ENCODE measurements at places on chromosomes 12 and 14. TPM values are rescaled to one million over a fixed set of nuclear protein-coding genes. Genes with fewer than 3 reads are reported as not detected.

The OR10G2 gene
- not detected for polyA plus RNA-seq

DNA sequence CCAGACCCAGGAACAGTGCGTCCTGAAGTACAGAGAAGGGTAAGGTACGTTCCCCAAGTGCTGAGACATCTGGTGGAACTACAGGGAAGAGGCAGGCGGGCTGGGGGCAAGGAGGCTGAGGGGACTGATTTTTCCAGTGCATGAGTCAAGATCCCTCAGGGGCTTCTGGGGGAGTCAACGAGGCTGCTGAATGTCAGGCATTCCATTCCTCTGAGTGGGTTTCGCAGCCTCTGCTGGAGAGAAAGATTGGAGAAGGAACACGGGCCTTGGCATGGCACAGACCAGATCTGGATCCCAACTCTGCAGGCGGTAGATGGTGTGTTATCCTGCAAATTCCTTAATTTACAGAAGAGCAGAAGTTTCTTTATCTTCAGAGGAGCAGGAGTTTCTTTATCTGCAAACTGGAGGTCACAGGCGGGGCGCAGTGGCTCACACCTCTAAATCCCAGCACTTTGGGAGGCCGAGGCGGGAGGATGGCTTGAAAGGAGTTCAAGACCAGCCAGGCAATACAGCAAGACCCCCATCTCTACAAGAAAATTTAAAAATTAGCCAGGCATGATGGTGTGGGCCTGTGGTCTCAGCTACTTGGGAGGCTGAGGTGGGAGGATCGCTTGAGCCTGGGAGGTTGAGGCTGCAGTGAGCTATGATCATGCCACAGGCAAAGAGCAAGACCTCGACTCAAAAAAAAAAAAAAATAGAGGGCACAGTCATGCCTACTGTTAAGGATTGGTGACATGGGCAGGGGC, 132.6 kb upstream of the MAP1LC3B2 start:
- peak; percentile 52 for DNase-seq

DNA sequence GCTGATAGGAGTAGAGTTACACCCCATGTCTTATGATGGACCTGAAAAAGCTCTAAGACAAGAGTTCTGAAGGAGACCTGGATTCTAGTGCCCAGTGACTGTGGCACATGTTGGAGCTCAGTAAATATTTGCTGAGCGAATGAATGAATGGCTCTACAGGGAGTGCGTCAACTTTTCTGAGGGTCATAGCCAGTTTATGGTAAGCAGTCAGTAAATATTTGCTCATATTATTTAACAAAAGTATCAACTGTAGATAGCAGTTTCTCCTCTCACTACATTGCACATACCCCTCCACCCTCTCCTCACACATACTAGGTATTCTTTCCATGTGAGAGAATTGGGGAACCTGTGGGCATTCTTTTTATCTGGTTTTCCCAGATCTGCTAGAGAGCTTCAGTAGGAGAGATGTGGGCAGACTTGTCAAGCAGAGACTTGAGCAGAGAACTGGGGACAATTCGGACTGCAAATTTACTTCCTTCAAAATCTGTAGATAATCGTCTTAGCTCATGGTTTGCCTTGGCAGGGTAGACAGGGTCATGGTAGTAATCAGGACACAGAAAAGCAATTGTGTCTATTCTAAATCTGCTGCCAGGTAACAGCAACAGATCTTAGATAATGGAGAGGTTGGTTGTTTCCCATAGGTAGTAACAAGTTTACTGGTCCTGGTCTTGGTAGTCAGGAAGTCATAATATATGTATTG, 5.7 kb downstream of the SLC4A8 start:
- no peak for DNase-seq

- no peak for DNase-seq
Observed at GRCh38 chr12:64190140-64190539, 32.0 kb downstream of the KICS2 start.

GRCh38 chr12:43278541-43278832, 273.5 kb downstream of the ADAMTS20 start:
- no peak for DNase-seq

DNA sequence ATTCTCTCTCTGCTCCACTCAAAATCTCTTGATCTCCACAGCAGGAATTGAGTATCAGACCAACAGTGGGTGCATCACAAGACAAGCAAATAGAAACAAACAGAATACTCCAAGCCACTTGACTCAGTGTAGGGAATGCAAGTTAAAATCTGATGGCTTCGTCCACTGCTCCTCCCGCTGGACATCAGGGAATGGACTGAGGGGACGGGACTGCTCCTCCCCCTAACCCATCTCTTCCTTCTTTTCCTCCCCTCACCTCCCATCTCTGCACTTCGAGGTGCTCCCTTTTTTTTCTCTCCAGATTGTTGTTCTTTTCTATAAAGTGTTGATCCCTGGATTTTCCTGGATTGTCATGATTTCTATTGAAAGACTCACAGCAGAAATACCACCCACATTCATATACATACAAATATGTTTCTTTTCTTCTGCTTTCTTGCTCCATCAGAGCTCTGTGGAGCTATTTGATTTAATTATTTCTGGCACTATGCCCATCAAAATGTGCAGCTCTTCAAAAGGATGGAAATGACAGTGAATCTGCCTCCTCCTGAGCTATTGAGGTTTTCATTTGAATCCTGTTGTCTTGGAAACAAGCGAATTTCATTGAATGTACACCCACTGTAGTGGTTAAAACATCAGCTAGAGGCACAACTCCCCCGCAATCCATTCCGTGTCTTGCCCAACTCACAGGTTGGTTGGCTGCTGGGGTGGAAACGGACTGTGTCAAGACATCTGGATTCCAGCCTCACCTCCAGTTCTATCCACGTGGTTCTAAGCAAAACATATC, 199.7 kb downstream of the SPTSSA start:
- no peak for DNase-seq

The WDR20 gene
- 23.2 TPM for polyA plus RNA-seq

- no peak for DNase-seq
Observed at GRCh38 chr12:106865683-106866082, 90.0 kb upstream of the TMEM263 start.

GRCh38 chr14:60051721-60052221, 40.0 kb upstream of the PCNX4 start:
- peak; percentile 52 for DNase-seq

DNA sequence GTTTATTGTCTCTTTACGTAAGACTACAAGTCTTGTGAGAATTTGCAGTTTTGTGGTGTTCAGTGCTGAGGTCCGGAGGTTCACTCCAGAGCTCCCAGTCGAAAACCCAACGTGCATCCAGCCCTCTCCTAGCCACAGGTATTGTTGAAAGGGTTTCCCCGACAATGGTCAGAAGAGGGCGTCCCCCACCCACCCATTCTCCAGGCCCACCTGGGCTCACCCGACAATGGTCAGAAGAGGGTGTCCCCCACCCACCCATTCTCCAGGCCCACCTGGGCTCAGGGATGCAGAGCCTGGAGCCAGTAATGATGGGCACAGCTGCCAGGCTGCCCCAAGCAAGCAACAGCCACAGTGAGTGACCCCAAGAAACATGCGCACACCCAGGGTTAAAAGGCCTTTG, 126.8 kb upstream of the EVL start:
- no peak for DNase-seq

The ASCL4 gene
- not detected for polyA plus RNA-seq

- DNase-seq, result no peak
Observed at GRCh38 chr12:67501362-67501761, 147.2 kb upstream of the DYRK2 start.

DNA sequence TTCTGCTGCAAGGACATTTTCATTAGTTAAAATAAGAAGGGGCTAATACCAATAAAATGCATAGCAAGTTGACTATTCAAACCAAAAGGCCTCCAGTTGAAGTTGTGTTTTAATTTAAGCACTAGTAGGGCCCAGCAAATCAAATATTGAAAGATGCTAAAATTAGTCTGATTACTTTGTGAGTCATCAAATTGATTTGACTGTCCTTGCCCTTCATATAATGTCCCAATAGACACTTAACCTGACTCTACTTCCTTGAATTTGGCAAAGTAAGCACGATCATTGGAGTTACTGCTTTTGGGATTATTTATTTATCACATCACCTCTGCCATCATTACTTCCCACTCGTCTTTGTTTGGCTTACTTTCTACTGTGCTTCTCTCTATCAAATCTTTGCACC, 798.5 kb downstream of the DIO2 start:
- no peak for DNase-seq

The GLIPR1L2 gene
- polyA plus RNA-seq, result 1.8 TPM

DNA sequence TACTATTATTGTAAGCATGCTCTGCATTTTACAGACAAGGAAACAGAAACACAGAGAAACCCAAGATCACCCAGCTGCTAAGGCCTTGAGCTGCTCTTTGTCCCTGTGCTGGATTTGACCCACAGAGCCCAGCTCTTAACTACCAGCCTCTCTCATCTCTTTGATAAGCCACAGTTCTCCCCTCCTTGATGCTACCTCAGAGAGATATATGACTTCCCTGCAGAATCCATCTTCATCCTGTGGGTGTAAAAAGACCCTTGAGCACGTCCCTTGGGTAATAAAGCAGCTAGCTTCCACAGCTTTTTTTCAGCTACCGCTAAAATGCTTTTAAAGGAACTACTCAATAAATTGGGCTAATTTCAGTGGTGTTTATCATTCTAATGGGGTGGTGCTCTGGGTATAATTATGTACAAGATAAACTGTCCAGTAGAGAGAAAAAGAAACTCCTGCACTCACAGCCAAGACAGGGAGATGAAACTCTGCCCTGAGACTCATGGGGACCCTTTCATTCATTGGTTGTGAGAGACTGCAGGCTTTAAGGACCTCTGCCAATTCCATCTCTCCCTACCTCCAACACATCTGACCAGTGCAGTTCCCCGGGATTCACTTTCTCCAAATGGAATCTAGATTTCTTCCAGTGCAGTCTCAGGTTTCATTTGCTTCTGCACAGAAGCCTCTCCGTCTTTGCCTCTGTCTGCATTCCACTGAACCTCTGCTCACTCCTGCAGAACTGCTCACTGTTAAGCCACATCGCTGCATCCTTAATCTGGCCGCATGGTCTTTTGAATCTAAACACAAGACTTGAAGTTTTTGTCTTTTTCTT, 24.7 kb upstream of the NTF3 start:
- no peak for DNase-seq

The HOXC12 gene
- polyA plus RNA-seq, result not detected

DNA sequence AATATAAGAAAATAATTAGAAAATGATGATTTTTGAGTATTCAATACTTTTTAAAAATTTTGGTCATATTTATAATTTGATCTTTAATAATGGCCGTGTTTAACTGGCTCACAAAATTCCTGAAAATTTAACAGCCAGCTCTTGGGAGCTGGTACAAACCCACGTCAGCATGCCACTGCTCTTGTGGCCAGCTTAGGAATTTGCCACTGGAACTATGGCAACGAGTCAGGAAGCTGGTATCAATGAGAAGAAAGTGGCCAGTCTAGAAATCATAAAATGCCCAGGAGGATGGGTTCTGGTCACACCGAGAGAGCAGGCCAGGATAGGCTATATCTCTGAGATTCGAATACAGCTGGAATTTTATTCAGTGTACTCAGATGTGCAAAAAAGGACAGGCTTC, 72.2 kb upstream of the PLEKHG3 start:
- DNase-seq, result no peak

DNA sequence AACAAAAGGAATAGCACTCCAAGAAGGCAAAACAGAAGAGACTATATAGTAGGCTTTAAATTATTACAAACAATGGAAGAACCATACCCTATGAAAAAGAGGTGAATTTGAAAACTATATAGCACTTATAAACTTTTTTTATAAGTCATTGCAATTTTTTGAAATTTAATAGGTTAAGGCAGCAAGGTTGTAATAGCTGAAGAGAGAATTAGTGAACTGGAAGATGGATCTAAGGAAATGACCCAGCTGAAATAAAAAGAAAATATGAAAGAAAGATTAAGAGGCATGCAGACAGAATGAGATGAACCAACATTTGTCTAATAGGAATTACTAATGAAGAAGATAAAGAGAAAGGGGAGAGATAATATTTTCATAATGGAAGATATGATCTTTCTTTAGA, 9.8 kb downstream of the TESC start:
- DNase-seq, result no peak

GRCh38 chr12:13387101-13387500, 190.6 kb downstream of the EMP1 start:
- no peak for DNase-seq

The KRT83 gene
- not detected for polyA plus RNA-seq

GRCh38 chr14:102675396-102675795, 82.9 kb downstream of the RCOR1 start:
- no peak for DNase-seq

The PLEKHG7 gene
- polyA plus RNA-seq, result 0.13 TPM

GRCh38 chr14:36171607-36172006, 4.9 kb downstream of the PTCSC3 start:
- no peak for DNase-seq

- DNase-seq, result no peak
Observed at GRCh38 chr12:111057701-111058425, 137.5 kb upstream of the MYL2 start.

The C12orf56 gene
- 1.2 TPM for polyA plus RNA-seq

GRCh38 chr12:65279369-65280112, 1.1 kb downstream of the MSRB3 start:
- DNase-seq, result no peak

- no peak for DNase-seq
Observed at GRCh38 chr14:90105756-90106155, 44.0 kb downstream of the KCNK13 start.

GRCh38 chr12:107921062-107921461, 146.6 kb downstream of the ASCL4 start:
- DNase-seq, result no peak

DNA sequence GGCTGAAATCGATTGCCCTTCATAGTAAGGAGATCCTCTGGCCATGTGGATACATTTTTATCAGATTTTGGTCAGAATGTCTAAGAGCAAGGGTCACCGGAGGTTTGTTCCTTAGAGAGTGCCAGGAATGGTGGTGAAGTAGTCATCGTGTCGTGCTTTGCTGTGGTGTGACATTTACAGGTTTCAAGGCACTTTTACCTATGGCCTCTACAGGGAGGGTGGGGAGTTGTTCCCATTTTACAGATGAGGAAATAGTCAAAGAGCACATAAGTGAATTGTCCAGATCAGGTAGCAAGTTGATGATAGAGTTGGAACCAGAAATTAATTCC, 57.2 kb downstream of the WDR20 start:
- DNase-seq, result no peak

The ART4 gene
- polyA plus RNA-seq, result 0.19 TPM

GRCh38 chr14:100828031-100828769, 2.3 kb downstream of the MEG3 start:
- no peak for DNase-seq

The SYNDIG1L gene
- 0.05 TPM for polyA plus RNA-seq

DNA sequence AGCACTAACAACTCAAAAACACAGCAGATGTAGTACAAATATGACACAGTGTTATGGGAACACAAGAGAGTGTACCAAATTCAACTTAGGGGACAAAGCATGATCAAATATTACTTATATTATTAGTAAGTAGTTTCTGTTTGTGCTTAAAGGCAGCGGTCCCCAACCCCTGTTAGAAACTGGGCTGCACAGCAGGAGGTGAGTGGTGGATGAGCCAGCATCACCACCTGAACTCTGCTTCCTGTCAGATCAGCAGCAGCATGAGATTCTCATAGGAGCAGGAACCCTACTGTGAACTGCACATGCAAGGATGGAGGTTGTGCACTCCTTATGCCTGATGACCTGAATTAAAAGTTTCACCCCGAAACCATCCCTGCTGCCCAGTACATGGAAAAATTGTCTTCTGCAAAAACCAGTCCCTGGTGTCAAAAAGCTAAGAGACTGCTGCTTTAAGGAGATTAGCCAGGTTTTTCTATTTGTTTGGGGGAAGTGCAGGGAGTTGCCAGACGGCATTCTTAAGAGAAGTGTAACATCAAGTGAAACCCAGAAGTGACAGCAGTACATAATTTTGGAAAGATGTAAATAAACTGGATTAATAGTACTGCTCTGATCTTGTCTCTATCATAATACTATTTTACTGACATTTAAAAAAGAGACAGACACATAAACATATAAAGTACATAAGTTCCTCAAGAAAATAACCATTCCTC, 26.7 kb downstream of the GTF2A1 start:
- no peak for DNase-seq
